Stromal cell of bone marrow (primary cell): ENCODE measurements at places on chromosomes 4 and X.

- no peak for DNase-seq
Measured at GRCh38 chr4:145177906-145178538, 2.4 kb downstream of the OTUD4 start.

DNA sequence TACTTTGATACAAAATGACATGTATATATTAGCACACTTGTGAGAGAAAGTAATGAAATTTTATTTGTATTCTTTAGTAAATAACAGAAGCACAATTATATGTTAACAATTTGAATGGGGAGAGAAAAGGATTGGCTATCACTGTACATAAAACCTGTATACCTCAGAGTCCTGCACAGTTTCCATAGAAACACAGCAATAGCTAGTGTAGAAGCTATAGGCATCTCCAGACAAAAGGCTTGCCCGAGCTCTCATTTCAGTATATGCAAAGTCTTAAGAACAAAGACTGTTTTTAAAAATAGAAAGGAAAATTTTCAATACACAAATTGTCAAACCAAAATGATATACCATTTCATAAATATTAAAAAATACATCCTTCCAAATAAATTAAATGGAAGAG is 38.5 kb downstream of the GPM6A start:
- no peak for DNase-seq

GRCh38 chr4:15151033-15151432 is 148.8 kb downstream of the CPEB2 start:
- no peak for DNase-seq

- no peak for DNase-seq
Measured at GRCh38 chr4:93870876-93871458, 42.4 kb downstream of the ATOH1 start.

- no peak for DNase-seq
Measured at GRCh38 chrX:107775734-107776511, at the start of gene TSC22D3. TSC22D3 (minus strand) TSS chrX:107775787; CDS start chrX:107775419, 368 bp downstream.

DNA sequence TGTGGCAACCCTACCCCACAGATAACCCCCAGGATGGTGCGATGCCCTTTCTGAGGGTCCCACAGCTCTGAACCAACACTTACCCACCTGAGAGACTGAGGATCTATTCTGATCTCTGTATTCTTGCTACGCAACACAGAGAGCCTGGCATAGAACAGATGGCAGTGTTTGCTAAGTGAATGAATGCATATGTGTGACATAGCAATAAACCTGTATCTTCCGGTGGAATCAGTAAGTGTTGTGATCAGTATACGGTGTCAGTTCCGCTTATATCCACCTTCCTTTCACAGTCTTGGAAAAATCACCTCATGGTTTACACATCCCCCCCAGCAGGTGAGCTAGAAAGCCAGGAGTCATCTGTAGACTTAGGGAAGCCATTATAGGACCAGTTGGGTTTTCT is 5.9 kb upstream of the HSD17B10 start:
- no peak for DNase-seq

DNA sequence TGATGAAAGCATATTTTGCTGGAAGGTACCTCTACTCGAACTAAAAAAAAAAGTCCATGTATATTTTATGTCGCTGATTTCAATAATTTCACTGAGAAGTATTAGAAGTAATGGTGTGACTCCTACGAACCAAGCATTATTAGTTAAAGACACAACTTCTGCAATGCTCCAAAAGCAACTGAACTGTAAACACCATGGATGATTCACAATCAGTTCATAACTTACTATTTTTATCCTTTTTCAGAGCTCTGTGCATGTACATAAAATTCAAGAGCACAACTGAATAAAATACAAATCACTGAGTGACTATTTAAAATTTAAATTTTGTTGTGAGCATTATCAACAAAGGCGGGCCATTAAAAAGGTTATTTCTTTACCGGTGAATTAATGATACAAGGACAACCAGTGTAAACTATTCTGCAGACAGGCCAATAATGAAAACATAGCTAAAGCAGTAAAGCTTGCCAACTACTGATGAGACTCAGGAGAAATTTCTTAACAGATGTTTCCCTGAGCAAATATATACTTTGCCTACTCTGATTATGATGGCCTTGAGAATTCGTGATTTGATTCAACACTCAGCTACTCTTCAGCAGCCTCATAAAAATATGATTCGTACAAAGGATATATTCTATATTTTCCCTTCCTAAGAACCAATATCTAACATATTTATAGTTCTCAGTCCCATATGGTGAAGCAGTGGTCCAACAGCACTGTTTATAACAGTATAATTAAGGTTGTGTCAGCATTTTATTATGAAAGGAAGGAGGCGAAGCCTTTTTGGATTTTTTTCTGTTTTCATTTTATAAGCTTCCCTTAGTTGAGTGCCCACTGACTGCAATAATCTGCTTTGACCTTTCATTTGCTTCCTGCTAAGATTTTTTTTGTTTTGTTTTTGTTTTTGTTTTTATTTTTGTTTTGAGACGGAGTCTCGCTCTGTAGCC is 62.8 kb upstream of the NEIL3 start:
- no peak for DNase-seq

- peak; percentile 1 for DNase-seq
Measured at GRCh38 chr4:125789023-125789422, 474.3 kb downstream of the FAT4 start.

- DNase-seq, result peak; percentile 4
Measured at GRCh38 chr4:94127707-94128328, 79.8 kb upstream of the SMARCAD1 start.

DNA sequence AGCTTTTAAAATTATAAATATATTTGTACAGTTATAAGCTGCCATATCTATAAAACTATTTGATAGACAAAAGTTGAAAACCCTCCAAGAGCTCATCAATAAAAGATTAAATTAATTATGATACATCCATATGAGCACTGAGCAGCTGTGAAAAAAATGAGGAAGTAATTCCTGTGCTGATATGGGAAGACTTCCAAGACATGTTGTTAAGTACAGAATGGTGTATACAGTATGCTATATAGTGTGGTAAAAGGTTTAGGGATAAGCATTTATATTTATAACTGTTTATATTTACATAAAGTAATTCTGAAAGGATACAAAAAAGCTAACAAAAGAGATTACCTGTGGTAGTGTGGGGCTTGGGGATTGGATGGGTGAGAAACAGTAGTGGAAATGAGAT is 92.8 kb upstream of the BMP2K start:
- no peak for DNase-seq

- peak; percentile 64 for DNase-seq
Measured at GRCh38 chr4:183182873-183183725, 84.0 kb downstream of the WWC2 start.

- no peak for DNase-seq
Measured at GRCh38 chr4:78213218-78213617, 156.1 kb downstream of the FRAS1 start.

DNA sequence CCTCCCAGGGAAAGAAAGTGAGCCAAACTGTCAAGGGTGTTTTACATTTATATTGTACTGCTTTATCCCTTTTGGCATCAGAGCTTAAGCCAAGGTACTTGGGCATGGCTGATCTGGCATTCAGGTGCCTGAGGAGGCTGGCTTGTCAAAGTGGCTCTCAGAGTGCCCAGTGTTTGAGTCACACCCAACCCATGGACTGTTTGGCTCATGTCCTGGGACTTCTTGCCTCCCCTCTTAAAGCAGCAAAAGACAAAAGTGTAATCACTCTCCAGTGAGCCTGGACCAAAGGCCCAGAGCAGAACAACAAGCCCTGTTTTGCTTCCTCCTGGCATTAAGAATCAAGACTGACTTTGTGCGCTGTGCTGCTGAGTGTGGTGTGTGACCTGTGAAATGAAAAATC is 311.7 kb upstream of the TAPT1 start:
- DNase-seq, result no peak

DNA sequence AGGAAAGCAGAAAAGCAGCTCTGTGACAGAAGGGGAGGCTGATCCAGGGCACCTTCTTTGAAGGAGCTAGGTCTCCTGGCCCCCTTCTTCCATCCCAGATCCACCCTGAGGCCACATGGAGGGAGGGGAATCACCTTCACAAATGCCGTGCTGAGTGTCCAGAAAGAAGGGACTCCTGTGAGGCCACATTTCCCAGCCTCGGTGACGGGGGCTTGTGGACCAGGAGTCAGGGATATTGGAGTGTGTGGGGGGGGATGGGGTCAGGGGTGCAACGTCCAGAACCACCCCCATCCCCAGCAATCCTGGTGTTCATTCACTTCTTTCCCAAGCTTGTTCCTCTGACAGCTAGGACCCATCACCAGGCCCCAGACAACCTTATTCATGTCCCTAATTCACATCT is 4.7 kb downstream of the TIMM17B start:
- DNase-seq, result no peak

DNA sequence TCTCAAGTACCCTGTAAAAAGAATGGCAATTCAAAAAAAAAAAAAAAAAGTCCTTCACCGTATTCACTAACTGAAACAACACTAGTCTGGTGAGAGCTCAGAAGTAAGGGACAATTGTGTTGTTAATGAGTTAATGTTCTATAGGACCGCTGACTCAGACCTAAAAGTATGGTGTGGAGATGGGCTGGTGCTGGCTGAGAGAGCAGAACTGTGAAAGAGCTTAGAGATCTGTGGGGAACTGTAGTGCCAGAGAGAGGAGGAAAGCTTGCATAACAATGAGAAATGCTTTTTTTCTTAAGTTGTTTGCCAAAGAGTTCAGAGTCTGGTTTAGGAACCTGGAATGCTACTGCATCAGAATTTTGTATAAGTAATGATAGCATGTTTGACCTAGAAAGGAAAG is 65.1 kb downstream of the LHFPL1 start:
- no peak for DNase-seq

GRCh38 chr4:11467931-11468330 is 39.2 kb upstream of the HS3ST1 start:
- DNase-seq, result no peak
